ENCODE measurements at places on chromosomes 12 and 14.

DNA sequence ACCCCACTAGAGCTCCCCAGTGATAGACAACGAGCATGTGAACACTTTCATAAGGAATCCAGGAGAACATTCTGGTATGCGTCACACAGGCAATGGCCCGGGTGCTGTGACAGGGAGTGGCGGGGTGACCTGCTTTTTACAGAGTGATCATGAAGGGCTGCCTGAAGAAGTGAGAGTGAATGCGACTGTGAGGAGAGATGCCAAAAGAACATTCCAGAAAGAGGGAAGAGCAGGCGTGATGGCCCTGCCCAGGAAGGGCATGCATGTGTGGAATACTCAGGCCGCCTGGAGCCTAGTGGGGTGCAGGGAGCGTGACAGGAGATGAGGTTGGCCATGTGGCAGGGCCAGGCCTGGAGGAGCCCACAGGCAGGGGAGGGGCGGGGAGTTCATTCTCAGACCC, 53.8 kb downstream of the FZD10 start:
- DNase-seq = no peak

DNA sequence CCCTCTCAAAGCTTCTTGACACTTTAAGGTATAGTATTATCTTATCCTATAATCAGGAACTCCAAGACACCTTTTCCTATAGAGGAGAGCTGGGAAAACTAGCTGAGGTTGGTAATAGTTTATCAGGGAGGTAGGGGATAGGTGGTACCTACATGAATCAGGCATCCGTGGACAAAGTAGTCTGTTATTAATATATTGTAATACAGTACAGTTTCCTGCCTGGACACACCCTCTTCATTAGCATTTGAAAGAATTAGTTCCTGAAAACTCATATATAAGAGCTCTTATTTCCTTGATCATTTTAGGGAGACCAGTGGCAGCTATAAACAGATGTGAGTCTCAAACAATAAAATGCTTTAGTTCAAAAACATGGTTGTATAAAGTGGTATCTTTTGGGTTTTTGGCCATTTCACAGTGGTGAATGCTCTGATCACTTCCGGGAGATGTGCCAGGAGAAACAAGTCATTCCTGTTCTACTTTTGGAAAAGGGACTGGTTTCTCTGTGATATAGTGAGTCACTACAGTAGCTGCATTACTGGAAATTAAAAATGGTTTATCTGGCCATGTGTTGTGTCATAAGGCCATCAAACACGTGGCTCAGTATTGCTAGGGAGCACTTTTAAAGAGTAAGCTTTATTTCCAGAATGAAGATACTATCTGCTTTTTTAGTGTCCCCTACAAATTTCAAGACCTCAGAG, 98.1 kb downstream of the KLRB1 start:
- no peak for DNase-seq

DNA sequence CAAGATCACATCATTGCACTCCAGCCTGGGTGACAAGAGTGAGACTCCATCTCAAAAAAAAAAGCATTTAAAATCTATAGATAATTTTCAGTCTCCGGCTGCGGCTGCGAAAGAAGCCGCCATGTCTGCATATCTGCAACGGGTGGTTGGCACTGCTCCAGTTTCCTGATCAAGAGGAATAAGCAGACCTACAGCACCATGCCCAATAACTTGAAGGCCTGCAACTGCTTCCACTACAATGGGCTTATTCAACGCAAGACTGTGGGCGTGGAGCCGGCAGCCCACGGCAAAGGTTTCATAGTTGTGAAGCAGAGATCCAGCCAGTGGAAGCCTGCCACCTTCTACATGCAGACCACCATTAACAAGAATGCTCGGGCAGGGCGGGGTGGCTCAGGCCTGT, 30.6 kb upstream of the EID3 start:
- no peak for DNase-seq

GRCh38 chr12:49264466-49264872, 413 bp upstream of the TUBA1C start:
- peak; percentile 44 for DNase-seq

DNA sequence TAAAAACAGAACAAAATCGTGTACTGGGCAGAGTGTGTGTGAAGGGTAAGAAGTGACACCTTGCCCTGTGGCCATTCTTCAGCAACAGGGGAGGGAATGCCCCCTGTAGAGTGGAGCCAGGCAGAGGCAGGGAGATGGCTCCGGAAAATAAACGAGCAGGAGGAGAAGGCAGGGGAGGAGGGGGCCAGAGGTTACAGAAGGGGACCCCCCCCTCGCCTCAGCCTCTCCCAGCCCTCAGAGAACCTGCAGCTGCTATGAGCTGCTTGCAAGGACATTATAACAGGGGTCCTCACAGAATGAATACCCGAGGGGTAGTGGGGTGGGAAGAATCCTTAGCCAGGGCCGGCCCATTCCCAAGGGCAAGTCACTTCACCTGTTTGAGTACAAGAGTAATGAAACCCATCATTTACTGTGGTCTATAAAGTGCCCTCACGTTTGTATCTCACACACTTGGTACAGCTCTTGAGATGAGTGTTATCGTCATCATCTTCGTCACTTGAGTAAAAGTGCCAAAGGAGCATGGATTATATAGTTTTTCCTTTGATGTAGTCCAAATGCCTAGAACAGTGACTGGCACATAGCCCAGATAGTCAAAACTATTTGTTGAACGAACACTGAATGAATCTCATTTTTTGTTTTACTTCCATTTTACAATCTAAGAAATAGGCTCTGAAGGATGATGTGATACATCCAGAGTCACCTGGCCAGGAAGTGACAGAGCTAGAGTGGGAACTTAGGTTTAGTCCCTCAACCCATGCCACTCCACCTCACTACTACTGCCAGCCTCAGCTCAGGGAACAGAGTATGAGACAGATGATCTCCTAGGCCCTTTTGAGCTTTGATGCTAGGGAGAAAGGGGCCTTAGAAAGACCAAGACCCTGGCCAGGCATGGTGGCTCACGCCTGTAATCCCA, 14.5 kb downstream of the SCNN1A start:
- no peak for DNase-seq

GRCh38 chr12:121456551-121456950, 56.6 kb downstream of the RNF34 start:
- DNase-seq = no peak

GRCh38 chr12:54997929-54998522, 13.5 kb upstream of the TESPA1 start:
- no peak for DNase-seq

DNA sequence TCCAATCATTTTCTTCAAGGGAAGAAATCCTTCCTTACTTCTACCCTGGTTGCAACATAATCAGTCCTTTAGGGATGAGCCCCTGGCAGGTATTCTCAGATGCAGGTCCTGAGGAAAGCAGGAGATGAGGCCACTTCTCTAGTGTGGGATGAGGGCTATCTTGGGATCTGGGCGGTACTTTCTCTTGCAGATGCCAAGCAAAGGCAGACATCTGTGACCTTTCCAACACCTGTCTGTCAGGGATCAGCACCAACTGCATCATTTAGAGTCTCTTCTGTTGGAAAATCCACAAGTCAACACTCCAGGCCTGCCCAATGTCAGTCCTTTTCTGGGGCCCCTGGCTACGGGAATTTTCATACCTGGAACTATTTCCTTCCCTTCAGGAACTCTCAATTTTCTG, 129.2 kb downstream of the SLC8A3 start:
- DNase-seq = no peak

GRCh38 chr12:118689793-118690192, 291.5 kb upstream of the SRRM4 start:
- no peak for DNase-seq

GRCh38 chr12:44654646-44655639, 221.2 kb downstream of the NELL2 start:
- DNase-seq = no peak
